Brain pericyte (primary cell): ENCODE measurements at places on chromosomes 7 and 10.

DNA sequence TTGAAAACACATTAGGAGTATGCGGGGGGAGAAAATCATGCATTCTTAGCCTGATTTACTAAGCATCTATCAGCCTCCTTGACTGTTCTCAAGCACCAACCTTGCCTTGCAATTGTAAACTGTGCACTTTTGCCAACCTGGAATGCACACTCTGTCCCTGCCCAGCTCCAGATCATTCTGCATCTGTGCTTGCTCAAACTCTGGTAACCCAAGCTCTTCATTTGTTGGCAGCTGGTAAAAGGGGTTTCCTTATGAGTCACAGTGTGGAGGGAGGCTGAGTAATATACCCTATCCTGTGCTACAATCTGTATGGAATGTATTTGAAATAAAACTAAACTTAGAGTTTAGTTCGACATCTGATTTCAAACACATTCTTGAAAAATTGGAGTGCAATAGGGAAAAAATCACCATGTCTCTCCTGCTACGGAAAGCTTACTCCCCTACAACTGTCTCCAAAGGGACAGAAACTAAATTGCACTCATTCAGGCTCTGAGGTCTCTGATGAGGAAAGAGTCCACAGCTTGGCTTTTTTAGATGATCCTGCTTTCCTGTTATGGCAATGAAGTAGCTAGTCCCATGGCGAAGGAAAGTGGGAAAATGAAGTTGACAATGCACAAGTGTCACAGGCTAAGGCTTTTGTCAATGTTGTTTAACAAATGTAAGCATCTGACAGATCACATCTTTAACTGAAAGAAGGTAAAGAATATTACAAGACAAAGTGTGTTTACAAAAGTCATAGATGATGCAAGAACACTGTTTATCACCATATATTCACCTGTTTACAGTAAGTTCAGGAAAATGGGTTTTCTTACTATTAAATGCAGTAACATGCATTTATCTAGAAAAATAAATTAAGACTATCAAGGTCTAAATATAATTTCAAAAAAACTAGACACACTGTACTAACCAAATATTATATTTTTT, 61.9 kb downstream of the TES start:
- DNase-seq, result peak; percentile 67

GRCh38 chr10:34859170-34859569, 44.1 kb upstream of the PARD3 start:
- no peak for DNase-seq

DNA sequence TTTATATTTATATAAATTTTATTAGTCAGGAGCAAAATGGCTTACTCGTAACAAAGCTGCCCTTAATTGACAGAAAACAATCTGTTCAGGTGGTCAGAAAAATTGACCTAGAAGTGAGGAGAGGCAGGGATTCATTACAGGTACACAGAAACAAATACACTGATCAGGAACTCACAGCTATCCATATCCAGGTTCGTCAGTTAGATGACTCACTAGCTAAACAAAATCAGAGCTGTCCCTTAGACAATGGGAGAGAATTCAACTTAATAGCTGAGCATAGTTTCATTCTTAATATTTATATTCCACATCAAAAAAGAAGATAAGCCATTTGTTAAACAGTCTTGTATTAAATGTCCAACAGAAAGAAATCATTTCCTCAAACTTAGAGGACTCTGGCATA, 41.7 kb downstream of the HYCC1 start:
- DNase-seq, result no peak

DNA sequence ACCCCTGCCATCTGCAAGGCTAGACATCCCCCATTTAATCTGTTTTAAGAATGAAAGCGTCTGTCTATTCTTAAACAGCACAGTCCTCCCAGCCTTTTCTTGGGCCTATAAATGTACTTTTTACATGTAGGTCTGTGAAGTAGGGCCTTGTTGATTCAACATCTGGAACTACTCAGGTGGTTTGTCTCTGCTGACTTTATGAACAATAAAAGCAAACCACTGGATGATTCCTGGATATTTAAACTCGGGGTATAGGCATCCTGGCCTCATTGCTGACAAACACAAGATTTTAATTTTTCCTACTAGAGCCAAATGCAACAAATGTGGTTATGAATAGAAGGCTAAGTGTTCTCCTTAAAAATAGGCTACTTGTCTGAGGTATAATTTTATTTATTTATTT, 198.3 kb downstream of the WDR11 start:
- no peak for DNase-seq

DNA sequence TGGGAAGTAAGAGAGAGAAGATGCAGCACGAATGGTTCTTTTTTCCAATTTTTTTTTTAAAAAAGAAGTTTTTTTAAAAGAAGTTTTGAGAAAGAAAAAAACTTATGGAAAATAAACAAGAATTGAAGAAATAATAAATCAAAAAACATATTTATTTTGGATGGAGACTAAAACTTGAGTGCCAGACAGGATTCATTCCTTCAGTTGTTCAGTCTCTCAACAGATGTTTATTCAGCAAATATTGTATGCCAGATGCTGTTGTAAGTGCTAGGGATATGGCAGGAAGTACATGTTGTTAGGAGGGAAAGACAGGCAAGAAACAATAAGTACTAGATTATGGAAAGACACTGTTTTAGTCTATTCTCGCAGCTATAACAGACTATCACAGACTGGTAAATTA, 750.7 kb upstream of the PHF14 start:
- DNase-seq, result no peak

DNA sequence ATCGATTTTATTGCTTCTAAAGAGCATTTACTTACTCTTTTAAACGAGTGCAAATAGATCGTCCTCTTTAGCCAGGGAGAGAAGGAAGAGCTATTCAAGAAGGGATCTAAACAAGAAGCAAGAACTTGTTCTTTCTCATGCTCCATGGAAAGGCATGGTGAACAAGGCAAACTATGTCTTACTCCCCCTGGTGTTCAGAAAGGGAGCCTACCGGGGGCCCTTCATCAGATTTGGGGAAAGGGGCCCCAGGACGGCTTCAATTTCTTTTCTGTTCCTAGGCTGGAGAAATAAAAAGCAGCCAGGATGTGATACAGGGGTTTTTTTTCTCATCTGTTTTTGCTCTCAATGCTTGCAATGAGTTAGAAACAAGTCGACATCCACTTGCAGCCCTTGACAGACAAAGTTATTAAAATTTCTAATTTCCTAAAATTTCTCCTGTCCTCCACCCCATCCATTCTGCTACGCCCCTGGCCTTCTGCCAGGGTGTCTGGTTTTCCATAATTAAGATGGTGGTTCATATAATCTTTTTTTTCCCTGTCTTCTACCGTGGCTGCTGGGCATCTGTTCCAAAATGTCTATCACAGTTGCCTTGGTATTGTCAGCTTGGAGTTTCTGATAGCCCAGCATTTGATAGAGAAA, 214.4 kb downstream of the CREB5 start:
- DNase-seq, result no peak

GRCh38 chr10:88992921-88993524, 2.4 kb downstream of the FAS start:
- DNase-seq, result no peak

- no peak for DNase-seq
Measured at GRCh38 chr7:46651070-46651469, 730.0 kb upstream of the IGFBP3 start.

DNA sequence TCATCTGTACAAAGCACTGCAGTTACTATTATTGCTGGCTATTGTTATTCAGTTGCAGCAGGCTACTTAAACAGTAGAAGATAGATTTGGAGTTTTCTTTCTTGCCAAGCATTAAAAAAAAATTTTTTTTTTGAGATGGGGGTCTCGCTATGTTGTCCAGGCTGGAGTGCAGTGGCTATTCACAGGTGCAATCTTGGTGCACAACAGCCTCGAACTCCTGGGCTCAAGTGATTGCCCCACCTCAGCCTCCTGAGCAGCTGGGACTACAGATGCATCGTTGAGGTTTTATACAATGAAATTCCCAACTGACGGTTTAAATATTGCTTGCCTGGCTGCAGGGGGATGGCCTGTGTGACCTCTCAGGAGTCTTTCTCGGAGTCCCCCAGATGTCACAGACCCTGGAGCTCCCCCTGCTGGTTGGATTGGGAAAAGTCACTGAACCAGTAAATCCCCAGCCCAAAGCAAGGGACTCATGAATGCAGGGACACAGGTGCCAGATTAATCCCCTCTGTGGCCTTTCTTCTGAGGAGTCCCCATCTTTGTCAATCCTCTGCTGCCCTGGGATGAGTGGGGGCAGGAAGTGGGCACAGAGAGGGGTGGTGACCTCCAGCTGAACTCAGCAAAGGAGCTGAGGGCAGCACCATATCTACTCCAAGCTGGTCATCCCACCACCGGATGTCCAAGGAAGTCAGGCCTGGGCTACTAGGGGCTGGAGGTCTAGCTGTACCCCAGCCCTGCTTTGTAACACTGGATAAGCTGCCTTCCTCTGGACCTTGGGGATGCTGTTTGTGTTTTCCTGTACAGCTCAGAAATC, 149.6 kb downstream of the C10orf105 start:
- no peak for DNase-seq

GRCh38 chr7:139830292-139830691, 1.2 kb downstream of the TBXAS1 start:
- DNase-seq, result no peak

- no peak for DNase-seq
Measured at GRCh38 chr10:103605359-103606096, 112.0 kb downstream of the NEURL1 start.

DNA sequence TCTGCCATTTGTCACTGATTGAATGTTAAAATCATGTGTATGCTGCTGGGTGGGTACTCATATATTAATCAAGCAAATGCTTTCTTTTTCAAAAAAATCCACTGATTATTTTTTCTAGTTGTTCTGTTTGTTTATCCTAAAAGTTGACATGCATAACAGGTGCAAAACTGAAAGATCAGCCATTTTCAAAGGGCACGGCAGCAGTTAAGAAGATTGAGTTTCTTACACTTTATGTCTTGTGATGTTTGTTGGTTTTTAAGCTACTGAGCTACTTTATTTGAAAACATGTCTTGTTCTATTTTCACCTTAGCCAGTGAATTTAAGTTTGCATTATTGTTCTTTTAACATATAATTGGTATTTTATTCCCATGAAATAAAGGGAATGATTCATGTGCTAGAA, 45.8 kb downstream of the PPP1R3A start:
- DNase-seq, result no peak

DNA sequence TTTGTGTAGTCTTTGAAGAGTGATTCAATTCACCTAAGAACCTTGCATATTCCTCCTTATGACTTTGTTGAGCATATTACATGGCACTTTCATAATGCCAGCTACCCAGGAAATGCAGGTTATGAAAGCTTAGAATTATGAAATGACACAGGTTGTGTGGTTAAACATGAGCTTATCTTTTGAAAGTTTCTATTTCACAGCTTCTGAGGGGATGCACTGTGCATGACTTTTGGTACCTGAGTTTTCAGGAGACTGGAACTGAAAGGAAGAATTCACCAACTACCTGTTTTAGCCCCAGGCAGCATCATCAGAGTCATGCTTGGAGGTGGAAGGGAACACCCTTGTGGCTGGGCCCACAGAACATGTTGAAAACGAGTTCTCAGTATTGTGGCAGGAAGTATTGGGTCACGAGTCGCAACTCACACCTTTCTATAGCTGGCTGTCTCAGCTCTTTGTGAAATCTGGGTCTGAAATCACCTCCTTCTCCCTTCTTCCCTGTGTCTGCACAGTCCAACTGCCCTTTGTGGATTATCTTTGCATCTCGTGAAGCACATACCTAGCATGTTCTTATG, 228.2 kb downstream of the PTEN start:
- no peak for DNase-seq

- no peak for DNase-seq
Measured at GRCh38 chr10:45071043-45071813, 70.5 kb downstream of the ZNF22 start.

- DNase-seq, result no peak
Measured at GRCh38 chr7:96596120-96596826, 113.4 kb downstream of the SEM1 start.

- no peak for DNase-seq
Measured at GRCh38 chr10:118915161-118915560, 114.4 kb upstream of the NANOS1 start.

- no peak for DNase-seq
Measured at GRCh38 chr7:112699725-112700513, 90.3 kb downstream of the TMEM168 start.

- no peak for DNase-seq
Measured at GRCh38 chr10:88088441-88089340, 225.3 kb downstream of the PTEN start.

DNA sequence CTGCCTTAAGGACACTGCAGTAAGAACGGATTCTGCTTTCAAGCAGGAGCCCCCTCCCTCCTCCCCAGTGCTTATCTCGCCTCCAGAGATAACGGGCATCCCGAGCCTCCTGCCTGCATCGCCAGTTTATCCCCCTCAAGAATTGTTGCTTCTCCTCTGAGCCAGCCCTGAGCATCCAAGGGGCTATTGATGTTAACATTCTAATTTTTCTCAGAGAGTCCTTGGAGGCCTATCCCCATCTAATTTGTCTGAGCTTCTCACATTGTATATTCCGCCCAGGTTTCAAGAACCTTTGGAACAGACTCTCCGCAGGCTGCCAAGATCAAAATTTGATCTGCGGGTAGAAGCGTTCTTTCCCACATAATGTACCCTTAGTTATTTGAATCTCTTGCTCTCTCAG, 180.0 kb downstream of the GFRA1 start:
- no peak for DNase-seq

DNA sequence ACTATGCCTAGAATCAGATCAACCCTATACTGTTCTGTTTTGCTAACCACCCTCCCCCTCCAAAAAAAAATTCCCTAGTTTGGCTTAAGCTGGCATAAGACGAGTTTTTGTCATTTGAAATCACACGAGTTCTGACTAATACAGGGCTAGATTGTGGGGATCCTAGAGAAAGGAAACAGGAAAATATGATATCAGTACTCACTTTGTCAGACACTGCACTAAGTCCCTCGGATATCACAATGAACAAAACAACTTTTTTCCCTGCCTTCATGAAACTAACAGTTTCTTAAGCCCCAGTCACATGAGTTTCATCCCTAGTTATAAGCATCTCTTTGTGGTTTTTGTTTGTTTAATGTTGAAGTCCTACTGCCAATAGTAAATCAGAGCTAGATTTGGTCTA, 118.5 kb downstream of the ITGB8 start:
- no peak for DNase-seq

GRCh38 chr10:46077731-46078413, 31.8 kb upstream of the MSMB start:
- DNase-seq, result no peak

- DNase-seq, result no peak
Measured at GRCh38 chr10:33418301-33418700, 83.8 kb upstream of the NRP1 start.

DNA sequence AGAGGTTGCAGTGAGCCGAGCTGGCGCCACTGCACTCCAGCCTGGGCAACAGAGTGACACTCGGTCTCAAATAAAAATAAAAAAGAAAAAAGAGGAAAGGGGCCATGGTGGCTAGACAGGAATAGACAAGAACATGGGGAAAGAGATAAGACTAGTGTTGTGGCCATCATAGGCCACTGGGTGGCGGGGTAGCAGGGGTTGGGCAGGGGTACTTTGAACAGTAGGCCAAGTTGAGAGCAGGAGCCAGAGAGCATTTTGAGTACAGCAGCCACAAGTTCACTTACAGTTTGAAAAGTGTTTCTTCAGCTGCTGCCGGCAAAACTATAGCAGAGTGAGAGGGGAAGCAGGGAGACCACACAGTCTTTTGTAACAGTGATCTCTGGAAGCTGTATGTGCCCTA, 656.0 kb downstream of the CNTNAP2 start:
- DNase-seq, result no peak
